ENCODE measurements at places on chromosomes 4 and X.

DNA sequence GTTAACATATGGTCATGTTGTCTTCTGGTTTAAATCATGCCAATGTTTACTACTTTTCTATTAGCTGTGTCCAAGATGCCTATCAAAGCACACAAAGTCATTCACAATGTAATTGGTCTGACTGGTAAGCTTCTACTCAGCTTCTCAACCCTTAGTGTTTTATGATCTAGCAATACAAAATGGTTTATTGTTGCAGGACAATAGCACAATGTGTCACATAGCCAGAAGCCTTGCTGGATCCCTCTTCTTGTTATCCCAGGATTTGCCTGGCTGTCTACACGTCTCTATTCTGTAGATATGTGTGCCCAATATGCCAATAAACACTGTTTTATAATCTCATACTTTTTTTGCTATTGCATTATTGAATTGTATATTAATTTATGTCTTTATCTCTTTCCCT, 1111.0 kb upstream of the AGA start:
- H3K36me3 ChIP-seq = no peaks in the 10 kb centered on the region
- no peak overlapping the region for H3K4me3 ChIP-seq
- no peak for DNase-seq
- H3K27ac ChIP-seq = no peak overlapping the region
- H3K27me3 ChIP-seq = no peaks in the 10 kb centered on the region

DNA sequence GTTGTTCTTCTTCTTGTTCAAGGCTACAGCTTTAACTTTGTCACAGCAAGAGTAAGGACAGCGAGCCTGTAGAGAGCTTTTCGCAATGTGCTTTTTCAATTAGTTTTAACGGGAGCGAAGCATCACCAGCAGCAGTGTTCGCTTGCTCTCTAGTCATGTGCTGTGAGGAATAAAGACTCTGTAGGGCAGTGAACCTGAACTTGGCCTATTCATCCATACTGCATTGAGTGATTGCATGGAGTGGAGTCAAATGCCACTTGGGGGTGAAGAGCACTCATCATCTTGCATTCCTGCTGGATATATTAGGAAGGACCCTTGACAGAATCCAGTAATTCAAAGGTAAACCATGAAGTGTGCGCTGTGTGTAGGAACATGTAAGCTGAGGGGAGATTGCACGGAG, 240.0 kb downstream of the FRMPD4 start:
- DNase-seq = no peak
- no peaks in the 10 kb centered on the region for H3K36me3 ChIP-seq
- H3K27me3 ChIP-seq = no peaks in the 10 kb centered on the region

DNA sequence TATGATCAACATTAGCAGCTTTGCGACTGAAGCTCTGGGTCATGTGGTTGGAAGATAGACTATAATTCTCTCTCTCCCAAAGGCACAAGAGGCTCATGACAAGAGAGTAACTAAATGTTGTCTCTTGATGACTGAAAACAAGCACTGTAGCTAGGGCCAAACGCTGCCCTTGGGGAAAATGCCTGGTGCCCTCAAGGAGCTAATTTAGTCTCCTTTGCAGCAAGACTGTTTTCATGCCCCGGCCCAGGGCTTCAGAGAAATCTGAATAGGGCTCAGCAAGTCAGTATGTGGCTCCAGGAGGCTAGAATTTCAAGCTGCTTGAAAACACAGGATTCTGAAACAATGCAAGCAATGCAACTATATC, 411.9 kb downstream of the GPAT3 start:
- H3K27ac ChIP-seq = no peak overlapping the region
- no peaks in the 10 kb centered on the region for H3K4me1 ChIP-seq
- H3K36me3 ChIP-seq = no peaks in the 10 kb centered on the region
- H3K27me3 ChIP-seq = no peaks in the 10 kb centered on the region

- H3K27ac ChIP-seq = no peak overlapping the region
- H3K4me1 ChIP-seq = peaks cover 17% of the 10 kb centered on the region
- no peak for DNase-seq
- no peak overlapping the region for H3K4me3 ChIP-seq
Observed at GRCh38 chr4:23881674-23882337, 8.0 kb downstream of the PPARGC1A start.

DNA sequence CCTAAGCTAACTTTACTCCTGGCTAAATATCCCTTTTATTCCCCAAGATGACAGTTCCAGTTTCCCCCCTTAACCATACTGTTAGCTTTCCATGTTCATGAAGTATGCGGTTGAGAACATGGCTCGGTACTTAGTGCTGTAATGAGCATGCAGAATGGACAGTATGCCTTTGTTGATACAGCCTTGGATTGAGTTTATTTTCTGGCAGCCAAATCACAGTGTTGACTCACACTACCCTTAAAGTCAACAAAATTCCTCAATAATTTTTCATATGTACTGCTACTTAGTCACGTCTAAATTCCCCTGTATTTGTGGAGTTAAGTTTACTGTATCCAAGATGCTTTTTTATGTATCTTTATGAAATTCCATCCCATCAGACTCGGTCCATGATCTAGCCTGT, 1.4 kb upstream of the VEGFC start:
- no peak for DNase-seq
- H3K27me3 ChIP-seq = peaks cover 8% of the 10 kb centered on the region
- no peak overlapping the region for H3K27ac ChIP-seq
- H3K36me3 ChIP-seq = no peaks in the 10 kb centered on the region
- H3K4me1 ChIP-seq = no peaks in the 10 kb centered on the region

DNA sequence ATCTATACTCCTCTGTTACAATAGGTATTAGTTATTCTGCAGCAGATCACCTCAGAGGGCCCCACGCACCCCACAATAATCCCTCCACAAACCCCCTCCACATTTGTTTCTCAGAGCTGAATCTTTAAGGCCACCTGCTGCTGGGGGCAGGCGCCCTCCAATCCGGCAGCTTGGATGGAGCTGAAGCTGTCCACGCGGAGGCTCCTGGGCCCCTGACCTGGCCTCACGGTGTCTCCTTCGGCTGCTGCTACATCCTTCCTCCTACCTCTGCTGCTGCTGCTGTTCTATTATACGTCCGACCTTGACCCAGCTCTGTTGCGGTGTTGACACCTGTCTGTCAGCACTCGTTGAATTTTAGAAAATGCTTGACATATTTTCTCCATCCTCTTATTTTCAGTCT, 430.2 kb upstream of the ZFP42 start:
- H3K27ac ChIP-seq = no peak overlapping the region
- no peak overlapping the region for H3K4me3 ChIP-seq
- no peaks in the 10 kb centered on the region for H3K27me3 ChIP-seq
- H3K36me3 ChIP-seq = no peaks in the 10 kb centered on the region

DNA sequence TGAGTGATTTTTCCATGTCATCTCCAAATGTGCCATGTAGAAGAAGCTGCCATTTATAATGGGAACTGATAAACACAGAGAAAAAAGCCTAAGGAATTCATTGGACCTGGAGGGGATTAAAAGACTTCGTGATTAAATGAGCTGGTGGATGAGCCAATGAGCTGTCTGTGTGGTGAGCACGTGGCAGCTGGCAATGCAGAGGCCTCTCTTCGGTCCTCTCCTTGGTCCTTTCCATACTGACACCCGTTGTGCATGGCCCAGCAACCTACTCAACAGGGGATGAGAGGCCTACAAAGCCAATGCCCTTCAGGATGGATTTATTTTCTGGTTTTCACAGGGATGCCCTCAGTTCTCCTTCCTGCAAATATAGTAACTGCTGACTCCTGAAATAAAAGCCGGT, 87.7 kb upstream of the STS start:
- no peak overlapping the region for H3K4me3 ChIP-seq
- H3K27me3 ChIP-seq = no peaks in the 10 kb centered on the region
- DNase-seq = no peak
- H3K4me1 ChIP-seq = no peaks in the 10 kb centered on the region
- no peaks in the 10 kb centered on the region for H3K36me3 ChIP-seq
- no peak overlapping the region for H3K27ac ChIP-seq

- no peaks in the 10 kb centered on the region for H3K36me3 ChIP-seq
- DNase-seq = peak; percentile 95
- H3K27me3 ChIP-seq = no peaks in the 10 kb centered on the region
- H3K4me3 ChIP-seq = peak within 1 kb of the TSS; percentile 64
- H3K27ac ChIP-seq = peak within 1 kb of the TSS; percentile 78
- H3K4me1 ChIP-seq = no peaks in the 10 kb centered on the region
Observed at GRCh38 chrX:103214870-103215424, at the start of gene BEX4. BEX4 (plus strand) TSS chrX:103215108; CDS start chrX:103216154, 1,046 bp downstream.

DNA sequence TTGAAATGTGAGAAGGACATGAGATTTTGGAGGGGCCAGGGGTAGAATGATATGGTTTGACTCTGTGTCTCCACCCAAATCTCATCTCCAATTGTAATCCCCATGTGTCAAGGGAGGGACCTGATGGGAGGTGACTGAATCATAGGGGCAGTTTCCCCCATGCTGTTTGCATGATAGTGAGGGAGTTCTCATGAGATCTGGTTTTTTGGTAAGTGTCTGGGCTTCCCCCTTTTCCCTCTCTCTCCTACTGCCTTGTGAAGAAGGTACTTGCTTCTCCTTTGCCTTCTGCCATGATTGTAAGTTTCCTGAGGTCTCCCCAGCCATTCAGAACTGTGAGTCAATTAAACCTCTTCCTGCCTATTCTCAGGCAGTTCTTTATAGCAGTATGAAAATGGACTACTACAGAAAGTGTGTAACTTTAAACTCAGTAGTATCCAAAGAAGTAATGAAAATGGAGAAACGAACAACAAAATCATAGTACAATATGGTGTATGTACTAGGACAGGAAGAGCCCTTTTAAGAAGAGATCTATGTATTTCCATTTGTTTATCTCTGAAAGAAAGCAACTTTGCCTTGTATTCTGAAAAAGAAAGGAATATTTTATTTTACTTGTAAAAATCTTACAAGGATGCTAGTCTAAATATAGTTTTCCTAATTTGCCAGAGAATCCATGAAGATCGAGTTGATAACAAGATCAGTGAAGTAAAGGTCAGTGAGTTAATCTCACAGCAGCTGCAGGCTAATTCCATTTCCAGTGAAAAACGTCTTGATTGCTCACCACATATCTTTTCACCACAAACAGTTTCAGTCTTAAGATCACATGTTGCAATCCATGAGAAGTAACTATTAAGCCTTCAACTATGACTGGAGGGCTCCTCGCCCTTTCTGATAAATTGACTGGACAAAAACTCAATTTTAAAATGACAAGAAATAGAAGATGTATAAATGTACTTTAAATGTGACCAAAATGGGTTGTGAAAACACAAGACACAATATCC, 20.5 kb downstream of the PKD2 start:
- H3K4me3 ChIP-seq = no peak overlapping the region
- no peaks in the 10 kb centered on the region for H3K4me1 ChIP-seq
- no peak overlapping the region for H3K27ac ChIP-seq
- H3K27me3 ChIP-seq = no peaks in the 10 kb centered on the region

- no peaks in the 10 kb centered on the region for H3K27me3 ChIP-seq
- DNase-seq = no peak
- H3K4me3 ChIP-seq = no peak overlapping the region
- H3K27ac ChIP-seq = no peak overlapping the region
- H3K36me3 ChIP-seq = no peaks in the 10 kb centered on the region
- H3K4me1 ChIP-seq = no peaks in the 10 kb centered on the region
Observed at GRCh38 chrX:10414156-10414824, 206.1 kb downstream of the MID1 start.

DNA sequence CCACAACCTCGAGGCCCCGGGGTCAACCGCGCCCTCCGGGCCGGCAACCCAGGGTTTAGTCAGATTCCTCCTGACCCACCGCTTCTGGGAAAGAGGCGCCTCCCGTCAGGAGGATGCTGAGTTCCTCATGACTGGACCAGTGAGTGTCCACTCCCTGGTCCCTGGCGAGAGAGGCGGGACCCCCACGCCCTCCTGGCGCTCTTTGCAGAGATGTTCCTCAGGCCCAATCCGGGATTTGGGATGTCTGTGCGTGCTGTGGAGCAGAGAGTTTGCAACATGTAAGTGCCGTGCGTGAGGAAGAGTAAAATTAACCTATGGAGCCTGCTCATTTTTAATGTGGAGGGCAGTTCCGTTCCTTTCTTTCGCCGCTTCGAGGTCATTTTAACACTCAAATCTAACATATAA, 824 bp upstream of the UGDH start:
- no peaks in the 10 kb centered on the region for H3K36me3 ChIP-seq
- no peaks in the 10 kb centered on the region for H3K27me3 ChIP-seq
- peak overlapping the region; percentile 94 for H3K27ac ChIP-seq

- H3K36me3 ChIP-seq = no peaks in the 10 kb centered on the region
- no peaks in the 10 kb centered on the region for H3K4me1 ChIP-seq
- DNase-seq = peak; percentile 59
- no peak overlapping the region for H3K27ac ChIP-seq
- H3K4me3 ChIP-seq = no peak overlapping the region
Observed at GRCh38 chrX:151753313-151754046, 18.9 kb downstream of the CNGA2 start.

Data from mesendoderm (in vitro differentiated cells).